ENCODE measurements at places on chromosomes 12 and 14.

- no peak for DNase-seq
Observed at GRCh38 chr12:6337958-6338433, 3.9 kb downstream of the TNFRSF1A start.

- DNase-seq = no peak
Observed at GRCh38 chr12:48388460-48388859, 37.7 kb upstream of the ZNF641 start.

GRCh38 chr12:63821781-63822251 lies 22.7 kb upstream of the SRGAP1 start:
- DNase-seq = no peak

- no peak for DNase-seq
Observed at GRCh38 chr14:96663491-96664067, 133.6 kb upstream of the VRK1 start.

DNA sequence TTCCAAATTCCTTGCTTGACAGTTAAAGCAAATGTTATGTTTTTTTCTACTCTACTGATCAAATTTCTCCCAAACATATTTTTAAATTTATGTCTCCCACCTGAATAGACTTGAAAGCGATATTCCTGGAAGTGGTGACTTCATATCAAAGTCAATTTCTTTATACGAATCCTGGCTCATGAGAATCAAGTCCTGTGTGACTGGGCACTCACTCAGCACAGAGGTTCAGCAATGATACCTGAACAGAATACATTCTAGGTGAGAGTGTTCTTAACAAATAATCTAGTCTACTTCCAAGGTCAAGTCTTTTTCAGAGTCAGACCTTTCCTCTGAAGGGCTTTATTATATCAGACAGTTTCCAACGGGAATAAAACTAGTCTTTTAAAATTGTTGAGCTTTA lies 1070.6 kb downstream of the TRHDE start:
- DNase-seq = no peak

DNA sequence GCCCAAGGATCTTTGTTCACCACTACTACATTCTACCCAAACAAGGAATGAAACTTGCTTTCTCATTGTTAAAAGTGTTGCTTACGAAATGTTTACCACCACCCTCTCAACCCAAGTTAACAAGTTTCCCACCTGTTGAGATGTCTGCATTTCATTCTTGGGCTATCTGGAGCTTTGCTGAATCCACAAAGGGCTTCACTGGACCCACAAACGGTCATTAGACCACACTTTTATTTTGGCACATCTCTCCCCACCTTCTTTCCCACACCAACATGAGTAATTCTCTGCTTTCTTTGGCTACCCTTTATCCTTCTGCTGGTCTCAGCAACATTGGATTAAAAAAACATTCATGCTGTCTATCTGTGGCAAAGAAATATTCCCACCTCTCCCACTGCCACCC lies 78.0 kb downstream of the TMEM260 start:
- no peak for DNase-seq

DNA sequence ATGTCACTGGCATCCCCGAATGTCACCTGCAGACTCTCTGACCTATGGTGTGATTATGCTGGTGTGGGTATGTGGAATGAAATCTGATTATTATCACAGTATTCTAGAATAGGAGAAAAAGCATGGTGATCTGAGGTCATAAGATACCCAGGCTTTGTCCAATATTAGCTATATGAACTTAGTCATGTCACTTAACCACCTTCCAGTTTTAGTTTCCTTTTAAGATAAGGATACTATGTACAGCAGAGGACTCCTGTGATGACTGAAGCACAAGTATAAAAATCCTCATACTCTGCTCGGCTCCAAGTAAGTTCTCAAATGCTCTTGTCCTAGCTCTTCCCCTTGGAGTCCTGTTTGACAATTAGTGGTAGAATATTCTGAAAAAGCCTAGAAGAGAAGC lies 2.8 kb downstream of the GNS start:
- no peak for DNase-seq
